ENCODE measurements at places on chromosomes 16 and 17.

DNA sequence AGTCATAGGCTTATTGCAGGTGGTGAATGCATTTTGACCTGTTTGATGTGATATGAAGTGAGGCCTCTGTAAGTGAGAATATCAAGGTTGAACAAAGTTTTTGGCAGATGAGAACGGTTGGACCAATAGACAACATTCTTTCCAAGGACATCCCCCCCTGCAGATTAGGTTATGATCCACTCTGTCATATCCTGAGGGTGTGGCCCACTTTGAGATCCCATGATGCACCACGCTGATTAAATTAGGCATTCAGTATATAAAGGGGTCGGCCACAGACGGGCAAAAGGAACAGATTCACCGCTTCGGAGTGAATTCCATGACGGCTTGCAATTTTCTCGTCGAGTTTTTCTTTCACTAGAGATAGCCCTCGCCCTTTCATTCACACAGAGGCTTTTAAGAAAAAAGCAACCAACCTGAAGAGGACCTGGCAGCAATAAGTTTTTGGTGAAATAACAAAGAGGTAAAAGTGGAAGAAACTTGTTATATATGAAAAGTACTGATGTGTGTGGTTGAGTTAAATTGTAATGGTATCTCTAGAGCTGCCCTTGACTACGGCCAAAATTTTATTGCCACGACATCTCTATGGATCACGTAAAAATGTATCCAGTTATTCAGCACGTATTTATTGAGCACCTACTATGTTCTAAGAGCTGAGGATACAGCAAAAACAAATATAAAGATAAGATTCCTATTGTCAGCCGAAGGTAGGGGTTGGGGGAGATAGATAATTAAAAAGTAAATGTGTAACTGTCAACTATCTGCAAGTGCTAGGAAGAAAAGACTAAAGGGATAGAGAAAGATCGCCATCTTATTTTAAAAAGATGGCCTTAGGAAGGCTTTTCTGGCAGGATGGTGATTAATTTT, 1.7 kb upstream of the RBBP6 start:
- DNase-seq = no peak

DNA sequence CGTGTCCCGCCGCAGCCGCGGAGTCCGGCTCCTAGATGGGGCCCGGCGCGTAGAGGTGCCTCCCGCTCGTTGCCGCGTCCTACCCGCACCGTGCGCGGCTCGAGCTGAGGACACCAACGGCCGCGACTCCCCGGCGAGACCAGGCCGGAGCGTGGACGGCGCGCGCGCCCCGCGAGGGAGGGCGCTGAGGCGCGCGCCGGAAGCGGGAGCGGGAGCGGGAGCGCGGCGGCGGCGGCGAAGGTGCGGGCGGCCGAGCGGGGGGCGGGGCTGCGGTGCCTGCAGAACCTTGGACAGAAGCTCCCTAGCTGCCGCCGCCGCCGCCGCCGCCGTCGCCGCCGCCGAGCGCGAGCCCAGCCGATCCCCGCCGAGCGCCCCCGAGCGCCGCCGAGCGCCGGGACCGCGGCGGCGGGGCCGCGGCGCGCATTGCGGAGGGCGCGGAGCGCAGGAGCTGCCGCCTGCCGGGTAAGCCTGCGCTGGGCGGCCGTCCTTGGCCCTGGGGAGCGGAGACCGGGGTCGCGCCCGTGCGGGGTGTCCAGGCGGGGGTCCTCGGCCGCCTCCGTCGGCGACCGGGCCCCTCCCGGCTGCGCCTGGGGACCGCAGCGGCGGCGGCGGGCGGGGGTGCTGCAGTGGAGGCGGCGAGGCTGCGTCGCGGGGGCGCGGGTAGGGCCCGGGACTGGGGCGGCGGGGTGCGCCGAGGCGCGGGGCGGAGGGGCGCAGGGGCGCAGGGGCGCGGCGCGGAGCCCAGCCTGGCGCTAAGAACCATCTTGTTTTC, at the start of gene CDK5R1:
TSS of gene CDK5R1 (plus strand) at position 293 of the 772 bp plus-strand sequence. CDS start 628 bp downstream, outside the sequence.
- DNase-seq = peak; percentile 91

DNA sequence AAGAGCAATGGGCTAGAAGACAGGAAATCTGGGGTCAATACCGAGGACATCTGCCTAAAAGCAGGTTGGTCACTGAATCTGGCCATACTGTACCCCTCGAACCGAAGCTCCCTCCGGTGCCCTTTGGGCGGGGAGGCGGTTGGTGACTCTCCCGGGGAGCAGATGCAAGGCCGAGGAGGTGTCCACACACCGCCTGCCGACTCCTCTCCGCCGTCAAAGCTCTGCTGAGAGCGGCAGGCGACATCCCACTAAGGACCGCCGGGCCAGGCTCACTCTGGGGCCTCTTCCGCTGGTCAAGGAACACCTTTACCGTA, 458 bp downstream of the ZNF200 start:
- DNase-seq = no peak

DNA sequence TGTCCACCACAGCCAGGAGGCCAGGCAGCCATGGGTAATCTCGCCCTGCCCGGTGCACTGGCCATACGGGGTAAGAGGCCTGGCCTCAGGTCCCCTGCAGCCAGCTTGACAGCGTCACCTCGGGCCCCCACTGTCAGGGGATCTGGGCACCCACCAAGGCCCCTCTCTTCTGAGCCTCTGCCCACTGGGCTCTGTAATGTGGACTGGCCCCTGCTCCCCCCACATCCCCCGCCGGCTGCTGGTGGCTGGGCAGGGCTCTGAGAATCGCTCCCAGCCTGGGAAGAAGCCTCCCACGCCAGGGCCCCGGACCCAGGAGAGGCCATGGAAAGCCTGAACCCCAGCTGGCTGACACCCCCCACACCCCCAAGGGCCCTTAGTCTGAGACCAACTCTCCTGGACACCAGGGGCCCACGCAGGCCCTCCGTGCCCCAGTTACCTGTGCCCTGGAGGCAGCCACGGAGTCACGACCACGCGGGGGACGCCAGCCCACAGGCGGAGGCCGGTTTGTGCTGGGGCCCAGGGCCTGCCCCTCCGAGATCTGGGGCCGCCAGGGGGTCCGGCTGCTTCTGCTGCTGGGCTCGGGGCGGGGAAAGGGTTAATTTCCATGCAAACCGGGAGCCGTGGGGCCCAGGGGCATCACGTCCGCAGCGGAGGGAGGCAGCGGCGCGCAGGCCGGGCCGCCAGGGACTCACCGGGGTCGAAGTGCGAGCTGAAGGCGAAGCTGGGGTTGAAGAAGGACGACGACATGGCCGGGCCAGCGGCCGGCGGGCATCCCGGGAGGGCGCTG, at the start of gene PVALEF:
TSS of gene PVALEF (plus strand) at position 262 of the 787 bp plus-strand sequence. CDS start 15,720 bp downstream, outside the sequence.
- DNase-seq = no peak

DNA sequence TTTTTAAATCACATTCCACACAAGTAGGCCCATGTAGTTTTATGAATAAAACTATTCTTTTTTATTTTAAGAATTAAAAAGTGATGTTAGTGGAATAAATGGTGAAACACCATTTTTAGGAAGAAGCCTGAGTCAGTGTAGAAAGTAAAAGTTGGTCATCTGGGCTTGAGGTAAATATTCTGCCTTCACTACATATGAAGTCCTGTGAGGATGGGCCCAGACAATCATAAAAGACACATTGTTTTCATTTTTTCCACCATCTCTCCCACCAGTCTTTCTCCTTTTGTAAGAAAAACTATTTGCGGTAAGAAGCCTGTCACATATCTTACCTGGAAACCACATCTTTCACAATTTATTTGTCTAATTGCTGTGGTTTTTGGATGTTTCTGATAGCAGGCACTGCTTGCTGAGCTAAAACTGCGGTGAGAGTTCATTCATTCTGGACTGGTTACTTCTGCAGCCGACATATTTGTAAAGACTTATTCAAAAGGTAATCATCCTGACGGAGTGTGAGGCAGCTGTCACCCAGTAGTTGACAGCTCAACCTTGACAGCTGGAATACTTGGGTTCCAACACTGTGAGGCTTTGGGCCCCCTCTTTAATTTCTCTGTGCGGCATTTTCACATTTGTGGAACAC, 10.6 kb upstream of the RFFL start:
- no peak for DNase-seq

DNA sequence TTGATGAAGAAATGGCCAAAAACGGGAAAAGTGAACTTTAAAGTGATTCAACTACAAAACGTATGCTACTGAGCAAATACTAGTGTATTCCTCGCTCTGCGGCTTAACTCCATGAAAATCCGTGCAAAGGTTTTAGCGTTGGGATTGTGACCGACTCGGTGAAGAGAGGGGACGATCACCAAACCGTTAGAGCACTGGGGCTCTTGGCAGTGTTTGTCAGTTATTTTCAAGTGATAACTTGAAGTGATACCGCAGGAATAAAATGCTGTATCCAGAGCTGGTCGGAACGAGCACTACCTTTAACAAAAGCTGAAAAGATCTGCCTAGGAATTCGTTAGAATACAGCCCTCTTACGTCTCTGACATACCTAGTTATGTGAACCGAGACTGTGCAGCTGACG, 773 bp upstream of the PPM1D start:
- peak; percentile 38 for DNase-seq

DNA sequence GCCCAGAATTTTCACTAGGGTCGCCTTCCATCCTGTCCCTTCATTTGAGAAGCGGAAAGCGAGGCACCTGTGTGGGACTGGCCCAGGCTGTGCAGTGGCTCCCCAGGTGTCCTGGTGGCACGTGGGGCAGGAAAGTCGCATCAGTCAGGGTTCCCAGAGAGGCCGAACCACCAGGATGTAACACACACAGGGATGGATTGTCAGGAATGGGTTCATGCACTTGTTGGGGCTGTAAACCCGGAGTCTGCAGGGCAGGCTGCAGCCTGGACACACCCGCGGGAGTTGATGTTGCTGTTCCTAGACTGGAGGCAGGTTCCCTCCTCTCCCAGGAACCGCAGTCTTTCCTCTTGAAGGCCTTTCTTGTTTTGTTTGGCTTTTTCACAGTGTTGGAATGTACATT, 30.7 kb upstream of the RPTOR start:
- DNase-seq = no peak

DNA sequence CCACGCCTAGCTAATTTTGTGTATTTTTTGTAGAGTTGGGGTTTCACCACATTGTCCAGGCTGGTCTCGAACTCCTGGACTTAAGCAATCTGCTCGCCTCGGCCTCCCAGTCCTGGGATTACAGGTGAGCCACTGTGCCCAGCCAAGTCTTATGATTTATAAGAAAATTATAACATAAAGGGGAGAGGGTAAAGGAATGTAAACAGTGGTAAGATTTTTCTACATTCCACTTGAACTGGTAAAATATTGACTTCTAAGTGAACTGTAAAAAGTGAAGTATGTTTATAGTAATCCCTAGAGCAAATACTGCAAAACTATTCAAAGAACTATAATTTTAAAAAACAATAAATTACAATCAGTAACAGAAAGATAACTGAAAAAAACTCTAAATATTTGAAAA, 33.5 kb downstream of the C16orf87 start:
- DNase-seq = no peak

GRCh38 chr16:70520612-70521297, 2.6 kb downstream of the COG4 start:
- DNase-seq = peak; percentile 49

DNA sequence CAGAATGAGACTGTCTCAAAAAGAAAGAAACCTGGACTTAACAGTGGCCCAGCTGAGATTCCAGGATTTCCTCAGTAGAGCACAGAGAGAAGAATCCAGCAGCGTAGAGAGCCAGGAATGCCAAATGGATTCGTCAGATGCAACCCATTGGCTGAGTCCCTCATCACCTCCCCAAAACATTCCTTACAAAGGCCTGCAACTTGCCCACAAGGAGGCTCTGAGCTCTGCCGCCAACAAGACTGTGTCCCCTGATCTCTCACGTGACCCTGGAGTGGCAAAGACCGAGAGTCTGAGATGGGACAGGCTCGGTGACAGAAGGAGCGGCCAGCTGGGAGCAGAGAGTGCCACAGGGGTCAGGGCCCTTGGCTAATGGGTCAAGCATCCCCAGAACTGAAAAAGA, 6.9 kb upstream of the CHMP6 start:
- no peak for DNase-seq

DNA sequence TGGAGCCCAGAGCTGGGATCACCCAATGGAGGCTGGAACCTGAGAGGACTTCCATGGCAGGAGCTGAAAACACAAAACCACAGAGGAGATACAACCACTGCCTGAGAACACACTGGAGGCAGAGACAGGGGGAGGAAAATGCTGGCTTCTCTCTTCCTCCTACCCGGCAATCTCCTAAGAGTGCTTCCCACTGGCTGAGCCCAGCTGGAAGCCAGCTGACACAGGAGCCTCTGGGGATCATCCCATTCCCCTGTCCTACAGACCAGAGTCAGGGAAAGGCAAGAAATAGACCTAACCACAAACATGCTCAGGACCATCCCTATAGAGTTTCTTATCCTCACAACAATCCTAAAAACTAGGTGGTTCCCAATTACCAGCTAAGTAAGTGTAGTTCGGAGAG, 112.4 kb upstream of the CDH5 start:
- DNase-seq = no peak

DNA sequence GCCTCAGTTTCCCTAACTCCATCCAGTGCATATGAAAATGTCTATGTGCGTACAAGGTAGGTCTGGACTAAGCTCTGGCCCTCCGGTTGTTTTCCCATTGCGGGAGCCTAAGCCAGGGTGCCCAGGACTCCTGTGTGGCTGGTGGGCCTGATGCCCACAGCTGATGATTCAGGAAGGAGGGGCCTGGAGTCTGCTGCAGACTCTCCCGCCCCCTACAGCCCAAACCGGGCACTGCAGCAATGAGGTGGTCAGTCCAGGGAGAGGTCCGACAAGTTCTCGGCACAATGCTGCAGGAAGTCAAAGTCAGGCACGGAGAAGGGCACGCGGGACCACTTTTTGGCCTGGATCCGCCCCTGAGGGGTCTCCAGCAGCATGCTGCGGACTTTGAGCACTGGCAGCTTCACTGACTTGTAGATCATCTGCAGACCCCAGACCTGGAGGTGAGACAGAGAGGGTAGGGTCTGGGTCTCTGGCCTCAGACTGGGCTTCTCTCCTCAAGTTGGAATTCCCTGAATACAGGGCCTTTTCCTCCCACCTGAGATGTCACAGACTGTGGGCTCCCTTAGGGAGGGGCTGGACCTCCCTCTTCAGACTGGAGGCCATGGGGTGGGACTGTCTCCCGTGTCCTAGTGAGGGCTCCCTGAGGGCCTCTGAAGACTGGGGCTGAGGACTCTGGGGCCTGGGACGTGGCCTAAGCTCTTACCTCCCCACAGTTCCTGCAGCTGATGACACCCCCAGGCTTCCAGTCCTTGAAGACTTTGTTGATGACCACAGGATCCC, 3.4 kb upstream of the ZNF385C start:
- peak; percentile 87 for DNase-seq

GRCh38 chr16:77373726-77374125, 61.1 kb downstream of the ADAMTS18 start:
- no peak for DNase-seq

DNA sequence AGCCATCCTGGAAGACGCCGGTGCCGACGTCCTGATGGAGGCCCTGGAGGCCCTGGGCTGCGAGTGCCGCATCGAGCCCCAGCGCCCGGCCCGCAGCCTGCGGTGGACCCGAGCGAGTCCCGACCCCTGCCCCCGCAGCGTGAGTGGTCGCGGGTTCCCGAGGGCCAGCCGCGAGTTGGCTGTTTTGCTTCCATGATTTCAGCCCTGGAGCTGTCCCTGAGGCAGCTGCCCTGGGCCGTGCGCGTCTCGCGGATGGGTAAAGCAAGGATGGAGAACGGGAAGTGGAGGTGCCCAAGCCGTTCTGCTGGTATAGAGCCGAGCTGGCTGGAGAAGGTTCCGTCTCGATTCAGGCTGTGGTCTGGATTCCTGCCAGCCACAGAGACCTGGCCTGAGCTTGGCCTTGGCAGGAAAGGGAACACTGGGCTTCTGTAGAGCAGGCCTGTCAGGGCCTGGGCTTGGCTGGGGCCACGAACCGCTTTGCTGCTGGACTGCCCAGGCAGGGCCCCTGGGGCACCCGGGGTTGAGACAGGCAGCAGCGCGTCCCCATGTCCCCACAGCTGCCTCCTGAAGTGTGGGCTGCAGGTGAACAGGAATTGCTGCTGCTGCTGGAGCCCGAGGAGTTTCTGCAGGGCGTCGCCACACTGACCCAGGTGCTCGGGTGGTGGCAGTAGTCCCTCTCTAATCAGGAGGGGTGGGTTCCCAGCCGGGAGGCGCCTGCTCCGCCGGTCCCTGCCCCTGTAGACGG, 941 bp upstream of the MRPS34 start:
- no peak for DNase-seq

All from GM13977 (cell line).